ENCODE measurements at places on chromosomes 1 and 21.

- DNase-seq, result no peak
Measured at GRCh38 chr1:43348809-43349593, 9.8 kb upstream of the CDC20 start.

GRCh38 chr1:93766451-93766850 lies 84.8 kb upstream of the BCAR3 start:
- DNase-seq, result no peak

DNA sequence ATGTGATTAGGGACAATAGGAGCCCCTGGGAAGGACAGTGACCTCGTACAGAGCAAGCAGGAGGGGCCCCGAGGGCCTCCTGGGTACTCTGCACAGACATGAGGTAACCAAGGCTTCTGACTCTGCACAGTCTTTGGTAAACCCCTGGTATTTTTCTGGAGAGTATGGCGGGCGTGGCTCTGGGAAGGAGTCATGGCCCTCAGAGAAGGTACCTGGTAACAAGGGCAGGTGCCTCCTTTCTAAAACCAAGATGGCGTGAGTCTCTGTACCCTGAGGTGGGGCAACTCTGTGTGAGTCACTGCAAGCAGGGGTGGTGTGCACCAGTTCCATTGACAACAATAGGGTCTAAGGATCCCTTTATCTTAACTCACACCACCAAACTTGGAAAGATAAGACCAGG lies 39.9 kb upstream of the SLC19A1 start:
- DNase-seq, result no peak

- no peak for DNase-seq
Measured at GRCh38 chr1:155256058-155256852, 972 bp upstream of the ENTREP3 start.

GRCh38 chr1:12400027-12400693 lies 170.3 kb downstream of the VPS13D start:
- no peak for DNase-seq

DNA sequence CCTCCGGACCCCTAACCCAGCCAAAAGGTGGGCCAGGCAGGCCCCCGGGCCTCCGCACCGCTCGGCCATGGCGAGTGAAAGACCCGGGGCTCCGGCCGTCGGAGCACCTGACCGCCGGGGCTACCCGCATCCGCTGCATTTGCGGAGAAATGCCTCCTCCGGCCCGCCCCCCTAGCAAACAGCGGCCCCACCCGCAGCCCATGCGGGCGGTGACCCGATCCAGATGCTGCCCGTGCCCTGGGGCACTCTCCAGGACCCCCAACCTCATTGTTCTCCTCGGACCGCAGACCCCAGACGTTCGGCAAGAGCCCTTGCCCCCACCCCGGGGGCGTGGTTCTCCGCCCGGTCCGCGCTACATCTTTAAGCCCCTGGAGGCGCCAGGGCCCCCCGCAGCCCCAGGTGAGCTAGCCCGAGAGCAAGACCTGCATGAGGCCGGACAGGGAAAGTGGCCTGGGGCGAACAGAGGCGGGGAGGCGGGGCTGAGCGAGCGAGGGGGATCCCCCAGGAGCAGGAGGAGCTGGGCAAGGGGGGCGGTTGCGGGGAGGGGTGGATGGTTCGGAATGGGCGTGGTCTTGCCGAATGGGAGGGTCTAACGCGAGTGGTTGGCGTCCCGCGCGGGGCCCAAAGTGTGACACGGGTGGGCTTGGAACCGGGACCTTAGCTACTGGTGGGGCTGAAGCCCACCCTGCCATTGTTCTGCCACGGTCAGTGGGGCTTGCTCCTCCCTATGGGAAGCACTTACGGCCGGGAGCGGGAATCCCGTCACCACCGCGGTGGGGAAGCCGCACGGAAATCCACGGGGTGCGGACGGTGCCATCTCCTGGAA lies 6.3 kb upstream of the CRYBG2 start:
- no peak for DNase-seq

Data from smooth muscle cell of the brain vasculature (primary cell).